NCI-H748 treated with DMSO at 0.1 percent for 48 hours (cell line): ENCODE measurements at places on chromosomes 3 and 15.

- no peak for DNase-seq
Measured at GRCh38 chr3:107674371-107674770, 151.6 kb downstream of the BBX start.

GRCh38 chr15:48976444-48977088 lies 12.8 kb upstream of the SHC4 start:
- no peak for DNase-seq

GRCh38 chr15:39213385-39213840 lies 367.5 kb upstream of the THBS1 start:
- no peak for DNase-seq

DNA sequence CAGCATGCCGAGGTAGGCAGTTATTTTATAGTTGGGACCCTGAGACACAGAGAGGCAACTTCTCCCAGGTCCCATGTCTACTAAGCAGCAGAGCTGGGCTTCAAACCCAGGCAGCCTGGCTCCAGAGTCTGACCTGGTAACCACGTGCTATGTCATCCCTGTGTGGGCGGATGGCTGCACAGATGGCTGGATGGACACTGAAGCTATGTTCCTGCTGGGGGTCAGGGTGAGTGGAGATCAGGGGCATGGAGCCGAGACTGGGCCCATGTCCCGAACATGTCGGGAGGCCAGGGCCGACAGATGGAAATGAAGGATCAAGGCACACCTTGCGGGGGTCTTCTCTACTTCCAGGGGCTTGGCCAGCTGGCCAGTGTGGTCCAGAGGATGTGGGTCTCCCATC lies 9.3 kb upstream of the FBLN2 start:
- no peak for DNase-seq

GRCh38 chr15:73985101-73985873 lies 6.8 kb downstream of the STOML1 start:
- DNase-seq: no peak

DNA sequence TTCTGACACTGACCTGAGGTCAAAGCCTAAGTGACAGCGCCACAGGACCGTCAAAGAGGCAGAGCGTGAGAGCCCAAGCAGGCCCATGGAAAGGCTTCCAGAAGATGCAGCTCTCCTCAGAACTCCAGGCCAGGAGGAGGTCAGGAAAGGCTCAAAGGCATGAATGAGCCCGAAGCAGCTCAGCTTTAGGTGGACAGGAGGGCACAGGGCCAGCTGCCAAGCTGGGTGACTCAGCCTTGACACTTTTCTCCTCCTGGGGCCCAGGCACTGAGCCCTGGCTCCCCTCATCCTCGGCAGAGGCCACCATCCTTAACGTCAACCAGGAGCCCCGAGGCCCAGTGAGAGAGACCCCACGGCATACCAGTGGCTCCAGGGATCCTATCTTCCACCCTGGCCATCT lies 62.9 kb downstream of the ADCY5 start:
- no peak for DNase-seq

DNA sequence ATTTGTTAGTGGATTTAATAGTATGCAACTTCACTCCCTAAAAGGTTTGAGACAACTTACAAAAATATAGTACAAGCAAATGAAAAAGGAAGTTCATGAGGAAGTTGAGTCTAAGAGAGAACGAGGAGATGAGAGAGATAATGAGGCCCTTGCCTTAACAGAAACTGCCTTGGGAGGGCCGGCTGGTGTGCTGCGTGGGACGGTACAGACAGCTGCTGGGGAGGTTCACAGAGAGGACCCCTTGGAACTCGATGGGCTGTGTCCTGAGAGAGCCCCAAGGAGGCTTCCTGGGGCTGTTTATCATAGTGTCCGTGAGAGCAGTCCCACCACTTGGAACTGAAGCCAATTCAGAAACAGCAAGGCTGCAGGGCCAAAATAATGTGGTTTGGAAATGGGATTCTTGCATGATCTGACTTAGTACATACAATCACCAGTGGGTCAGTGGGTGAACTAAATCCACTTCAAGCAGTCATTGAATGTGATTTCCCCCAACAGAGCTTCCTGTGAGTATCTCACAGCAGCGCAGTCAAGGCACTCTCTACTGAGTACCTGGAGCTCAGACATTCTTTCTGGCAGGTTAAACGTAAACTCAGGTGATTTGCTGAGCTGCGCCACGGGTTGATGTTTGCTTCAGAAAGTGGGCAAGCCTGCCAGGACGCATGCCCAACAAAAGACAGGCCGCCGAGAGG lies 90.8 kb downstream of the CRTC3 start:
- no peak for DNase-seq

GRCh38 chr15:42692536-42692935 lies 44.4 kb downstream of the CDAN1 start:
- DNase-seq: no peak

DNA sequence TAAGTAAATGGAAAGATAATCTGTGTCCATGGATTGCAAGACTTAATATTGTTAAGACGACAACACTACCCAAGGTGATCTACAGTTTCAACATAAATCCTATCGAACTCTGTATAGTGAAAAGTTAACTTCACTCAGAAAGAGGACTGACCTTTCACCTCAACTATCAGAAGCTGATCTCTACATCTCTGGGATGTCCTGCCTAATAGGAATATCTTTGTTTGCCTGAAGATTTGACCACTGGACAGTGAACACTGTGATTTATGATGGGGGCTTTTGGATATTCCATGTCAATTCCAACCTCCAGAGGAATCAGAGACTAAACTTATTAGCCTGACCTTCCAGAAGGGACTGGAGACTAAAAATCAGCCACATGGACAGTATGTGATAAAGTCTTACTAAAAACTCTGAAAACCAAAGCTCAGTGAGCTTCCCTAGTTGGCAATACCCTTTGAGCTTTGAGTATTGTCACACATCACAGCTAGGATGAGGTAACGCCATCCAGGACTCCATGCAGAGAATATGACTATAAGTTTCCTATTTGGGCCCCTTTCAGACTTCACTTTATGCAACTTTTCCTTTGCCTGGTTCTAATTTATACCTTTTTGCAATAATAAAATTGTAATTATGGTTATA lies 164.9 kb upstream of the SETMAR start:
- no peak for DNase-seq

DNA sequence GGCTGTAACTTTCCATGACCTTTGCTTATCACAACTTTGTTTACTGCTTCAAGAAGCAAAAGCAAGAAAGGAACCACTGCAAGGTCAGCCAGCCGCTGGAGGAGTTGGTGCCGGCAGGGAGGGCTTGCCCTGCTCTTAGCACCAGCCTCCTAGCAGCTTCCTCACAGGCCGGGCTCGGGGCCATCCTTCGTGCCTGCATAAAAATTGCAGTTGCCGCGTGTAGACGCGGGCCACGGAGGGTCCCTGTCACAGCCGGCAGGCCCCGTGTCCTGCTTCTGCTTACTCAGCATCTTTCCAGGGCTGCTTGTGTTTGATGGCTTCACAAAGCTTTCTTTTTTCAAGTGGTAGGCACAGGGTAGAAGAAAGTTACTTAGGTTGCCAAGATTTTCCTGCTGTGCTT lies 84.4 kb downstream of the PGPEP1L start:
- DNase-seq: no peak

DNA sequence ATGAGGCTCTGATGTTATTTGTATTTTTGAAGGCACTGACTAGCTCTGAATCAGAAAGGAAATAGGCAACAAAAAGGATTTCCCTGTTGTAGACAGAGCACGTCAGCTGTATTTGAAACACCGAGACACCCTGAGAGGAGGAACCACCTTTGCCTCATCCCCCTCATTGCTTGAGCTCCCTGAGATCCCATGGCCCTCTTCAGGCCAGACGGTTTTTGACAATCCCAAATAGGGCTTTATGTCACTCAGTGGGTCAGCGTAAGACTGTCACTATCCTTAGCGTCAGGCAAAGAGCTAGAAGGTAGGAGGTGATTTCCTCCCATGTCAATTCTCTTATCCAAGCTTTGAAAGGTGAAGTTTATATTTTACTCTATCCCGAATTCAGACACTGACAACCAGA lies 254.3 kb downstream of the ZNF621 start:
- no peak for DNase-seq

DNA sequence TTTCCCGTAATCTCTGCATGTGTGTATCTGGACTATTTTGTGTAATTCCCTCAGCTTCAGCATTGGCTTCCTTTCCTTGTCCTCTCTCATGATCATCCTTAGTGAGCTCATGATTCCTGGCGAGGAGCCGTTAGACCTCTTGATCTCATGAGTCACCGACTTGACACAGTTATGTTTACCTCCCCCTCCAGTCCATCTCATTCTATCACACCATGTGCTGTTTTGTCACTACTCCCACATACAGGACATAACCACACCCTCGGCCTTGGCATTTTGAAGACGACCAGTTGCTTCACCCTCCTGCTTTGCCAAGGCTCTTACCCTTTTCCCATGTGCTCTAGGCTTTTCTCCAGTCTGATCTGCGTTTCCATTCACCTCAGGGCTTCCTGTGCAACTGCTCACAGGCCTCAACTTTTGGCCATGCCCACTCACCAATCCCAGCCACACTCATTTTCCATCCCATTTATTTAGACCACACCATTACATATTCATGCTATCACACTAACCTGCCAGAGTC lies 41.5 kb downstream of the CP start:
- DNase-seq: no peak

DNA sequence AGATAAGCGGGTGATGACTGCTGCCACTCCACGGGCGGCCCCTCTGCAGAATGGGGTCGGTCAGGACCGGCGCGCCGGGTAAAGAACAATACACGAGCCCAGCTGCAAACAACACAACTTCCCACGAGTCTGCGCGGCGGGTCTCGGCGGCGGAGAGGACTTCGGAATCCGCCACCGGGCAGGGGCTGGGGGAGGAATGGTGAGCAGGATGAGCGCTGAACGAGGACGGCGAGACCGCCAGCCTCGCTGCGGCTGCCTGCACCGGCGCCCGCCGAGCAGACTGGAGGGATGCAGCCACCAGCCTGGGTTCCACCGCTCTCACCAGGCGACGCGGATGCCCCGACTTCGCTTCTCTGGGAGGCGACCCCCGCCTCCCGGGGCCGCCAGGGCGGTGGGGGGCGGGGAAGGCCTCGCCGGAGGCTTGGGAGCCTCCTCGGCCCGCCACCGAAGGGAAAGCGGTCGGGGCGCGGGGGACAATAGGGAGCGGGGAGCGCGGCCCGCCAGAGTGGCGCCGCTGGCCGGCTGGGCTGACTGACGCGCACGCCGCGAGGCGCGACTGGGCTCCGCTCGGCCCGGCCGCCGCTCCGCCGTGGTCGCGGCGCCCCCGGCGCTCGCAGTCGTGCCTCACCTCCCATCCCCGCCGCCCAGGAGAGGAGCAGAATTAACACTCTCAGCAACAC lies 515 bp downstream of the ADAM10 start:
- peak; percentile 7 for DNase-seq

DNA sequence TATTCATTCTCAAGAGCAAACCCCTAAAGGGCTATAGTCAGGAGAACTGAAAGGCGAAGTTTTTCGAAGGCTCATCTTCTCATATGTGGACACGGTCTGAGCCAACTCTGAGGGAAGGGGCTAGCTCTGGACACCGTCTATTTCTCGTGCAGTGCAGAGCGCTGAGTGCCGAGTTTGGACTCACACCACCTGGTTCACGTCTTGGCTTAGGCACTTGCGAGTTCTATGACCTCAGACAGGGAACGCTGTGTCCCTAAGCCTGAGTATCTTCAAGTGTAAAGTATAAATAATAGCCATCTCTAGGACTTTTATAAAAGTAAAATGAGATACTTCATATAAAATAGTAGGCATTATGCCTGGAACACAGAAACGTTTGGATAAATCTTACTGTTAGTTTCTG lies 223.7 kb downstream of the FMN1 start:
- DNase-seq: no peak

DNA sequence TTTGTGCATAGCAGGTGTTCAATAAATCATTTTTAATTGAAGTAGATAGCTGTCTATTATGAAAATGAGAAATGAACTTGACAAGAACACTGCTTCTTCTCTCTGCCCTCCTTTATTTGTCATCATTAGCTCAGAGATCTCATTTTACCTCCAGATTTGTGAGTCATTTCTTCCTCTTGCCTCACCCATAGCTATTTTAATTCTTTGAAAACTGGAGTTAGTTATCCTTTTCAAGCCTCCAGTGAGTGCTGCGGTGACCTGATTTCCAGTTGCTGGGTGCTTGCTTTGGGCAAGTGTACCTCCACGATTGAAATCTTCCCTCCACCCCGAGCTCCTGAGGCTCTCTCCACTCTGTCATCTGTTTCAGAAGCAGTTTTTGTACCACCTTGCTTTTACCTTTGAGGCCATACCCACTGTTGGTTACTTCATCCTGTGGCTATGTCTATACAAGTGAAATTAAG lies 114.6 kb downstream of the NFKBIZ start:
- no peak for DNase-seq

- no peak for DNase-seq
Measured at GRCh38 chr15:74611341-74611740, 4.3 kb upstream of the CLK3 start.

DNA sequence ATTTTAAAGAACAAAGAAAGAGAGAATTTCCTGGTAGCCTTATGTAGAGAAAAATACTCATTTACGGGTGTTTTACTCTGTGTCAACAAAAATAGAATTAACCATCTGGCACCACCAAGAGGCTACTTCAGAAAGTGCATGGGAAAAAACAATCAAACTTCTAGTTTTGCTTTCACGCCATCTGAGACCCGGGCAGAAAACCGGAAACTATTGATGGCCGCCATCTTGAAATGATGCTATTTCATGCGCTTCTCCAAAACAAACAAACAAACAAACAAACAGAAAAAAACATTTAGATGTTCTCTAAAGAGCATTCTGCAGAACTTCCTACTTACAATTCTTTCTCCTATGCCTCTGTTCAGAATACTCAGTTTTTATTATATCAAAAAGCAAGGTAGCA lies 49.4 kb upstream of the SYNPR start:
- peak; percentile 61 for DNase-seq

- DNase-seq: no peak
Measured at GRCh38 chr3:16816048-16816780, 68.5 kb upstream of the PLCL2 start.

GRCh38 chr3:46651084-46651483 lies 38.8 kb downstream of the FAM240A start:
- DNase-seq: no peak

DNA sequence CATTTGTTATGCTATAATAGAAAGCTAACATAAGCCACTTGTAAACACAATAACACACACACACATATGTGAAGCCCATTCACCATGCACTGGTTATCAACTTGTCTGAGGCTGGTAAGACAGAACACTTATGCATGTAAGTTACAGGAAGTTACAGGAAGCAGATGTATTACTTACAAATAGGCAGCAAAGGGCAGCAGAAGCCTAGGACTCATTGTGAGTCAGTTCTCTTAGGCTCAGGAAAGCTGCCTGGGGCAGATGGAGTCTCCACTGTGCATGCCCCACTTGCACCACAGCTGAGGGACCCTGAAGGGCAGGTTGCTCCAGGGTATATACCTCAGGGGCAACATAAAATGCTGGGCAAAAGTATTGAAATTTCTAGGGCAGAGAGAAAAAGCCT lies 748.8 kb upstream of the CCDC54 start:
- no peak for DNase-seq

DNA sequence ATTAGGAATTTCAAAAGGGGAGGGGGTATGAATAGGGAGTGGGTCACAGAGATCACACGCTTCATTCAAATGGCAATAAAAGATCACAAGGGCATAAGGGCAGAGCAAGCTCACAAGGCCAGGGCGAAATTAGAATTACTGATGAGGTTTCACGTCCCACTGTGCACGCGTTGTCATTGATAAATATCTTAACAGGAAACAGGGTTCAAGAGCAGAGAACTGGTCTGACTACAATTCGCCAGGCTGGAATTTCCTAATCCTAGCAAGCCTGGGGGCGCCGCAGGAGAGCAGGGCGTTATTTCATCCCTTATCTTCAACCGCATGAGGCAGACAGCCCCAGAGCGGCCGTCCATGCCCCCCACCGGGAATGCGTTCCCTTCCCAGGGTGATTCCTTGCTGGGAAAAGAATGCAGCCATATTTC lies 18.1 kb upstream of the SMCO1 start:
- no peak for DNase-seq

GRCh38 chr15:100032358-100033085 lies 299.3 kb upstream of the LYSMD4 start:
- no peak for DNase-seq
